ENCODE measurements at places on chromosomes 5 and 9.
A peak's percentile ranks its signal among the peaks of the same experiment; 100 is the strongest.

DNA sequence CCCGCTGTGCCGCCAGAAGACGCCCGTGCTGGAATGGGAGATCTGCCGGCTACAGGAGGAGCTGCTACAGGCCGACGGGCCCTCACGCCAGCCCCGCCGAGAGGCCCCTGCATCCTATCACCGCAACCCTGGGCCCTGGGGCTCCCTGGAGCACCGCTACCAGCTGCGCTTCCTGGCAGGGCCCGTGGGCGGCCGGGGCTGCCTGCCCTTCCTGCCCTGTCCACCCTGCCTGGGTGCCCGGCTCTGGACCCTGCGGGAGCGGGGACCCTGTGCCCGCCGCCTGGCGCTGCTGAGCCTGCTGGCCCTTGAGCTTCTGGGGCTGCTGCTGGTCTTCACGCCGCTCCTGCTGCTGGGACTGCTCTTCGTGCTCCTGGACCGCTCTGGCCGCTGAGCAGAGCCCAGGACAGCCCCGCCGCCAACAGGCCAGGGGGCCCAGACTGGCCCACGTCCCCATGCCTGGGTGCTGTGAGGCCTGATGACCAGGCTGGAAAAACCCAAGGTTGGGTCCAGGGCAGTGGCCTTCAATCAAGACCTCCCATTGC, 3.8 kb downstream of the RNF208 start:
- no peak for DNase-seq

DNA sequence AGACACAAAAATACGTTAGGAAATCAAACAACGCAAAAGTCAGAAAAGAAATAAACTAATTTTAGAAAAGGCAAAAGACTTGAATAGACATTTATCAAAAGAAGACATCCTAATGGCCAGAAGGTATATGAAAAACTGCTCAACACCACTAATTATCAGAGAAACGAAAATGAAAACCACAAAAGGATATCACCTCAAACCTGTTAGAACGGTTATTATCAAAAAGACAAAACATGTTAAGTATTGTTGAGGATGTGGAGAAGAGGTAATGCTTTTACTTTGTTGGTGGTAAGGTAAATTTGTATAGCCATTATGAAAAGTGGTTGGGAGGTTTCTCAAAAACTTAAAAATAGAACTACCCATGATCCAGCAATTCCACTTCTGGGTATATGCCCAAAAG, 230.0 kb upstream of the RGMB start:
- DNase-seq = no peak

- DNase-seq = peak; percentile 82
These were observed 6.1 kb downstream of the NOTCH1 start for GRCh38 chr9:136539427-136540421.

DNA sequence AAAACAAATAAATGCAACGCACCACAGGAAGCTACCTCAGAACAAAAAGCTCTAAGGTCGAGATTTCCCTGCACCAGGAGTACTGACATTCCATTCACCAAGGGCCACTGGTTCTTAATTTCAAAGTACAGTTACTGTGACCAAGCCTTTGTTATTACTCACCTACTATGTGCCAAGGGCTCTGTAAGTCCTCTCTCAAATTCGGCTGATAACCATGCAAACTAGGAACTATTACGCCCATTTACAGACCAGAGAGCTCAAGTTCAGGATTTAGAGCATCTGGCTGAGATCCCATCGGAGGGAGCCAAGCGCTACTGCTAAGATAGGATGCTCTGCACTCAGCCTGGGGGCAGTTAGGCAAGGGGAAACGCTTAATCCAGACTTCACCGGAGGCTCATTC, 5.6 kb downstream of the MYO10 start:
- no peak for DNase-seq

DNA sequence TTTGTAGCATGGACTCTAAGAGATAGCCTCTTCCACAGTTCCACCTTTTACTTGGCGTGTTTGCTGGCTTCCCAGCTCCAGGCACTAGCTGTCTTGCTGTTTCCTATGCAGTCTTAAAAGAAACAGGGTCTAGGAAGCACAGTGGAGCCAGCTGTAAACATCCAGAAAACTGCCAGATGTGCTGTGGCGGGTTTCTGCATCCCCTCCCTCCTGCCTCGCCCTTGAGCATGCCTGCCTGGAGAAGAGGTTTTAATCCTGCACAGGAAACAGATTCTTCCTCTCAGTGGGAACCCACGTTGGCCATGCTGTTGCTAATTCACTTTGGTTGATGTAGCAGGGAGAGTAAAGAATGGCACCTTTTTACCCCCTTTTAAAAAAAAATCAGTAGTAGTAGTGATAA, 121.3 kb downstream of the RPS23 start:
- DNase-seq = no peak

DNA sequence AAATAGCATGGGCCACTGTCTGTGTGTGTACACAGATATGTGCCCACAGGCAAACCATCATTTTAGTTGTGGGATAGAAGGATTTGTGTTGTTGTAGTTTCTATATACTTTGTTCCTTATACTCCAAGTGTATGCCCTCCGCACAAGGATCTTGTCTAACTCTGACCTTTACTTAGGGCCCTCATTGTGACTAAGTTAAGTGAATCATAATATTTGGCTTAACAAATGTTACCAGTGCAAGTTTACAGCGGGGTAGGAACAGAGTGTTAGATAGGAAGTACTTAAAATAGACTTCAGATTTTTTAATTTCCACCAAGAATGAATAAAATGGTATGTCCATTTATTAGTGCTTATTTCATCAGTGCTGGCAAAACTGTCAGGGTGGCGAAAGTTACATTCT, 29.5 kb upstream of the CYFIP2 start:
- DNase-seq = no peak

DNA sequence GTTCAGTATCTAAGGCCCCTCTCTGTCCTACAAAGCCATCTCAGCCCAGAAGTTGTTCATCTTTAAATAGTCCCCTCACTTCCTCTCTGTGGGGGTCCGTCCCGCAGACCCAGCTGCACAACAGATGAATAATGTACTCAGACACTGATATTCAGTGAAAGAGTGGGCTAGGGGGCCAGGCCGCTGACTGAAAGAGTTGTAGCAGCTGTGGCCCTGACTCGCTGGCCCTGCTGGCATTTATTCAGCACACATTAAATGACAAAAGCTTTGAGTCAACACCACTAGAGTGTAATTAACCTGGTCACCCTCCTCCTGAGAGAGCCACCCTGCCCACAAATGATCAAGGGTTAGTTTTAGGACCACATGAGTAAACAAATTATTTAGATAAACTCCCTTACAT, 76.3 kb downstream of the MED10 start:
- DNase-seq = no peak

DNA sequence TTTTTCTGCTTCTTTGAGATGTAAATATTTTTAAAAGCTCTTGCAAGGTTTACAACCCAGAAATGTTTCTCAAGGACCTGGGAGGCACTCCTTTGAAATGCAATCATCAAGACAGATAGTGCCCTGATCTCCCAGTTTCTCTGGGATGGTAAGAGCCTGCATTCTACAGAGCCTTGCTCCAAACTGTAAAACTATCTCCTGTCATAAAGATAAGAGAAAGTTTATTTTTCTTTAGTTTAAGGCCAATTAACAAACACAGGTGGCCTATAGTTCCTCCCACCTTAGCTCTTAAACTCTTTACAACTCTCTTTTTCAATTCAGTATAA, 1231.1 kb upstream of the NUDT12 start:
- DNase-seq = no peak

DNA sequence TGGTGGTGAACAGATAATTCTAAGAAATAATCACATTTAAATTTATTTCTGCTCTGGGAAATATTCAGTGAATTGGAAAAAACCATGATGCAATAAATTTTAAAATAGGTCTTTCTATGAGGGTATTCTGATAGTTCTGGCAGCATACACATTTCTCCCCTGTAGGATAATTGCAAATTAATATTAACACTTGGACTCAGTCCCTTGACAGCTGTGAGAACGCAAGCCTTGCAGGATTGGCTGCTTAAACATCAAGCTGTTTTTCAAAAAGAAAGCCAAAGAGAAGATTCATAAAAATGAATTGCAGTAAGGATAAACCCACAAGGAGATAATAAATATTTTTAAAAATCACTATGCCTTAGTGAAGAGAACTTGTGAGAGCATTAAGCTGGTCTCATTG, 180.0 kb downstream of the MTRR start:
- no peak for DNase-seq

GRCh38 chr9:87725356-87725899, 491 bp upstream of the CTSL start:
- DNase-seq = no peak

DNA sequence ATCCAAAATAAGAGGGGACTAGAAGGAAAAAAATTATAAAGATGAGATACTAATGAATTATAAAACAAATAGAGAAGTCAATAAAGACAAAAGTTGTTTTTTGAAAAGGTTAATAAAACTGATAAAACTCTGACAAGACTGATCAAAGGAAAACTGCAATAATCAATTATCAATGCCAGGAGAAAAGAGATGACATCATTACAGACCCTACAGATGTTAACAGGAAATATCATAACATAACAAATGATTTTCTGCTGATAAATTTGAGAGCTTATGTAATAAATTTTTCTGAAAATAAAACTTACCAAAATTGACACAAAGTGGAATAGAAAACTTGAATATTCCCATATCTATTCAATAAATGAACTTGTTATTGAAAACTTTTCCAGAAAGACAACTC, 34.3 kb upstream of the CEP72 start:
- DNase-seq = no peak

DNA sequence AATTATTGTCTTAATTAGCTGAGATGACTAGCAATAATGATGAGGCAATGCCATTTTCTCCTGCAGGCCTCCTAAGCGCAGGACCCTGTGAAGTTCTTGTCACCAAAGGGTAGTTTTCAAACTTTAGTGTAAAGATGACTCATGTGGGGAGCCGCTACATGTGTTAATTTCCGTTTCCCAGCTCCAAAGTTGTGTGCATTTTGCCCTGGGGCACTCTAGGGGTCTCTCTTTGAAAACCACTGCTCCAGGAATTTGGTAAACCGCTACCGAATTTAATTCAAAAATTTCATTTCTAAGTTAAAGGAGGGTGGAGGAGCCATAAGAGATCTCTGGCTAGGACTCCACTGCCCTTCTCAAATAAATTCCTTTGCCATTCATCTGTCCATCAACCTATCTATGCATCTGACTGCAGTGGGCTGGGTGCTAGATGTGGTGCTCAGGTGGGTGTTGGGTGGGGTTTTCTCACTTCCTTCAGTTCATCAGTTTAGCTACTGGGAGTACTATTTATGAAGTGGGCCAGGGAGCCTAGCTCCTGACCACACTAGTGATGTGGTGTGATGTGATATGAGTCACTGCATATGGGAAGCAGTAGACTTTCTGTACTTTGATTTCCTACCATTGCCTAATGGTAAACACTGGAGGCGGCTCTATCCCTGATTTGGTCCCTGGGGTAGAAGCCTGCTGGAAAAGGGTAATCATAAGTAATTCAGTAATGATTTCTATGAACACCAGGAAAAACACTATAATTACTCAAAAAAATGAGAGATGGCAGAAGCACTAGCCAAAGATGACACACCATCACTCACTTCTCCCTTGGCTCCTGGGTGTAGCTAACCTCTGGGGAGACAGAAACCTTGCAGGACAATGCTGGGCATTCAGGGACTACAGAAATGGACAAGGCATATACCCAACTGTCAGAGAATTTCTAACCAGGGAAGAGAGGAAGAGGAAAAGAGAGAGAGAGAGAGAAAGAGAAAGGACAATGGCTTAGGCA, 4.0 kb upstream of the ZSWIM6 start:
- DNase-seq = no peak

DNA sequence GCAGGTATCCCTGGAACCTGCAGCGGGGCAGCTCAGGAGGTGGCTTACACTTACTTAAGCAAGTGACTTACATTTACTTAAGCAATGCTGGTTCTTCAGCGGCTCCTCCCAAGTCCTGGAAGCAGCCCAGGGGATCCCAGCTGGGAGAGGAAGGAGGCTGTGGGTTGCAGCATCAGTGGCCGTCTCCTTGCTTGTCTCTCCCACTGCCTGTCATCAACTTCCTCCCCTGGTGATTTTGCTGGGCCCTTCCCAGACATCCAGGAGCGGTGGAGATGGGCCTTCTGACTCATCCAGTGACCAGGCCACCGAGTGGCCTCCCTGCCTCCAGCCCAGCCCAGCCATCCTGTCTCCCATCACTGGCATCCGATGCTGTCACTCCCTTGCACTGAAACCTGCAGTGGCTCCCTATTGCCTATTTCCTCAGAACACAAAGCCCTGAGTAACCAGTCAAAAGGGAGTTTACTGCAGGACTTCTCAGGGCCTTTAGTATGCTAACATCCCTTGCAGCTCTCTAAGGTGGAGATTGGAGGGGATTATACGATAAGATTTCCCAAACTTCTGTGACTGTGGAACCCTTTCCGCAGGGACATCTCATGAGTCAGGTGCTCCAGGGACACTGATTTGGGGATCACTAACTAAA, 155.9 kb upstream of the PHYKPL start:
- no peak for DNase-seq

DNA sequence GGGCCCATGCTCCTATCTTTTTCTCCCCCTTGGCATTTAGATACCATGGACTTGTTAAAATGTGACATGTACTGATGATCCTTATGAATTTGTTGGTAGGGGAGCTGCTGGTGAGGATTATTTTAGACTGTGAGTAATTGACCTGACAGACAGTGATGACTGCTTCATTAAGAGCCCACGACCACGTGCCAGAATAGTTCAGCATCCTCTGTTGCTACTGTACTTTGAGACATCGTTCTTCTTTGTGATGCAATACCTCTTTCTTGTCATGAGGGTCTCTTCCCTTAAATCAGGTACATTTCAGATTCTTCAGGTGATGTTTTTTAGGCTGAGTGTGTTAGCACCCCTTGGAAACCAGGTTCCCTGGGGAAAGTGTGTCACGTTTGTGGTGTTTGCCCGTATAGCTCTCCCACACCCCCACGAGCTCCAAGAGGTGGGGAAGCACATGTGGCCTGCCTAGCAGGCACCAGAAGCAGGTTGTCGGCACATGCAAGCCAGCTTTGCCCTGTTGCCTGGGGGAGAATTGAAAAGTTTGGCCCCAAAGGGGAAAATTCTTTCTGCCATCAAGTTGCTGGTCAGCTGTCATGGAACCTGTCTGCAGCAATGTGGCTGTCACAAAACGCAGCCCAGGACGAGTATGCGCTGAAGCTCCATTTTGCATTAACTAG, 25.1 kb downstream of the QRFP start:
- no peak for DNase-seq

- DNase-seq = no peak
These were observed 144.8 kb upstream of the PIK3R1 start for GRCh38 chr5:68070591-68071281.

- no peak for DNase-seq
These were observed 35.0 kb upstream of the SLC6A19 start for GRCh38 chr5:1166370-1166769.

DNA sequence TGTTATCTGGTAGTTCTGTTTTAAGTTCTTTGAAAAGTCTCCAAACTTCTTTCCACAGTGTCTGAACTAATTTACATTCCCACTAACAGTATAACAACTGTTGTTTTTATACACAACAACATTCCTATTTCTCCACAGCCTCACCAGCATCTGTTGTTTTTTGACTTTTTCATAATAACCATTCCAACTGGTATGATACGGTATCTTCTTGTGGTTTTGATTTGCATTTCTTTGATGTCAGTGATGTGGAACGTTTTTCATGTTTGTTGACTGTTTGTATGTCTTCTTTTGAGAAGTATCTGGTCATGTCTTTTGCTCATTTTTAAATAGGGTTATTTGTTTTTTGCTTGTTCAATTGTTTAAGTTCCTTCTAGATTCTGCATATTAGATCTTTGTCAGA, 12.6 kb upstream of the GRAMD2B start:
- DNase-seq = no peak
